ENCODE measurements at places on chromosomes 3 and 15.

- no peak for DNase-seq
These were observed 35.6 kb upstream of the RAB11A start for GRCh38 chr15:65833501-65834205.

GRCh38 chr15:66132251-66132816 lies 121.2 kb downstream of the MEGF11 start:
- DNase-seq = no peak

GRCh38 chr3:46825450-46825849 lies 37.8 kb downstream of the MYL3 start:
- no peak for DNase-seq

DNA sequence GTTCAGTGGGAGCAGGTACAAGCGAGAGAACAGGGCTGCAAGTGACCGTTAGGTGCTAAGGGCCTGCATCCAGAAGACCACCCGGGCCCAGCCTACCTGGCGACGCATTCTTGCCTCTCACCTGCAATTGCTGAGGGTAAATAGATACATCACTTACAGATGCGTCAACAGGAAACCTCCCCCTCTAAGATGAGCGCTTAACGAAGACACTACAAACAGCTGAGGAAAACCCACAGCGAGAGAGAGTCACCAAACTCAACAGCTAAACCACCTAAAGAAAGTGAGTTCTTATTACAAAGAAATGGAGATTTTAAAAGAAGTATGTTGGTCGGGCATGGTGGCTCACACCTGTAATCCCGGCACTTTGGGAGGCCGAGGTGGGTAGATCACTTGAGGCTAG lies 157.9 kb downstream of the CHSY1 start:
- no peak for DNase-seq

DNA sequence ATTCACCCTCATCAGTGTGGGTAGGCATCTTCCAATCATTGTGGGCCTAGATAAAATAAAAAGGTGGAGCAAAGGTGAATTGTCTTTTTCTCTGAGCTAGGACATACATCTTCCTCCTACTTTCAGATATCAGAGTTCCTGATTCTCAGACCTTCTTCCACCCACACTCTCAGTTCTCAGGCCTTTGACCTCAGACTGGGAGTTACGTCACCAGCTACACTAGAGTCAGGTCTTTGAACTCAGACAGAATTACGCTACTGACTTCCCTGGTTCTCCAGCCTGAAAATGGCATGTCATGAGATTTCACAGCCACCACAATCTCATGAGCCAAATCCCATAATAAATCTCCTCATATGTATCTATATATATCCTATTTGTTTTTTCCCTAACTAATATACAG lies 39.0 kb downstream of the STRIT1 start:
- no peak for DNase-seq

GRCh38 chr3:14614862-14615261 lies 36.7 kb upstream of the CCDC174 start:
- DNase-seq = no peak

DNA sequence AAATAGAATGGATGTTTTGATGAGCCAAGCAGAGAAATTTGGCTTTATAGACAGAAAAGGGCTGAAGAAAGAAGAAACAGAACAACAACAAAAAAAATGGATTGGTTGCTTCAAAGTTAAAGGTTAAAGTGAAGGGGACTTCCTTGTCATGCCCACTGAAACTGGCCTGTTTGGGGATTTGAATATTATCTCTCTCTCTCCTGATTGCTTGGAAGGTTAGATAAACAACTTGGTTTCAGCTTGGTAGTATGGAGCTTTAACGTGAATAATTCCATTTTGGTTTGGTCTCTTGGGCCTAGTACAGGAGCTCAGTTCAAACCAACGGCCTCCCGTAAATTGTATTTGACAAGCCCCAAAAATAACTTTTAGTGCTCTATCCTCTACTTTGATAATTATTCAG lies 70.8 kb upstream of the MBNL1 start:
- DNase-seq = no peak

GRCh38 chr15:85316244-85316934 lies 64.0 kb upstream of the AKAP13 start:
- DNase-seq = no peak
